Activated CD4-positive, alpha-beta memory T cell treated with anti-CD3 and anti-CD28 coated beads, Interleukin-2, amount 10 ng/mL, durations not matched to agents 7 days and 5 days (primary cell): ENCODE measurements at places on chromosomes 3 and 15.
A peak's percentile ranks its signal among the peaks of the same experiment; 100 is the strongest.

- DNase-seq: no peak
Observed at GRCh38 chr3:189978753-189979152, 141.9 kb downstream of the P3H2 start.

GRCh38 chr3:13066834-13067233 is 6.4 kb downstream of the IQSEC1 start:
- no peak for DNase-seq

- DNase-seq: no peak
Observed at GRCh38 chr3:130779486-130779885, 32.9 kb upstream of the PIK3R4 start.

GRCh38 chr3:159832024-159832423 is 156.6 kb upstream of the IL12A start:
- DNase-seq: no peak

- no peak for DNase-seq
Observed at GRCh38 chr15:58987036-58987435, 427 bp upstream of the RNF111 start.

DNA sequence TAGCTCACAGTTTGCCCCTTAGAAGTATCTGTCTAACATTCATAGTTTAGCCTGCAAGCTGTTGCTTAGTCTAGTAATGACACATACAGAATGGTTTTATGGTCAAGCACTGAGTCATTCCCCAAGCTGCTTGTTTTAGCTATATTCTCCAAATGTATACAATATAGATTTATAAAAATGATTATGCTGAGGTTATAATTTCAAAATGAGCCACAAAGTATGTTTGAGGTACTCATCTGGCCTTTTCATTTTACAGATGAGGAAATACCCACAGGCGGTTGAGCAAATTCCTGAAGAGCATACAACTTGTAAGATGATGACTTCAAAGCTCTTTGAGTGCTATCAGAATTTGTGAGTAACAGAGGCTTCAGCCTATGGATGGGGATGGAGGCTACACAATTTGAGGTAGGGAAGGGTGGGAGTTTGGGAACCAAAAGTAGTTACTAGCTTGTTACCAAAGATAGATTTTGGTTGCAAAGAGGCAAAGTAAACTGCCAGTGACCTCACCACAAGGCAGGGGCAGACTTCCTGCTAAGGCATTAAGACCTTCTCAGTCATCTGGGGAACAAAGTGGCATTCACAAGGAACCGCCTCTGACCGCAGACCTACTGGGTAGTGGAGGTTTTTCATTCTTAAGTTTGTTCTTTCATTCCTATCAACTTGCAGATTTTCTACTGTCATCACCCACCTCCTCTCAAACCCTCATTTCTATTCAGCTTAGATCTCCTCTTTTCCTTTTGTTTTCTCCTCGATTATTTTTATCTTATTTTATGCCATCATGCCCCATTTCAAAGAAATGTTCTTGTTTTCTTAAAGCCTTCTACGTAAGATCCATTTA is 257.2 kb upstream of the NECTIN3 start:
- DNase-seq: peak; percentile 78

GRCh38 chr15:60381148-60381788 is 16.5 kb downstream of the ANXA2 start:
- DNase-seq: no peak

- DNase-seq: no peak
Observed at GRCh38 chr15:43463507-43463906, 29.4 kb downstream of the TP53BP1 start.

DNA sequence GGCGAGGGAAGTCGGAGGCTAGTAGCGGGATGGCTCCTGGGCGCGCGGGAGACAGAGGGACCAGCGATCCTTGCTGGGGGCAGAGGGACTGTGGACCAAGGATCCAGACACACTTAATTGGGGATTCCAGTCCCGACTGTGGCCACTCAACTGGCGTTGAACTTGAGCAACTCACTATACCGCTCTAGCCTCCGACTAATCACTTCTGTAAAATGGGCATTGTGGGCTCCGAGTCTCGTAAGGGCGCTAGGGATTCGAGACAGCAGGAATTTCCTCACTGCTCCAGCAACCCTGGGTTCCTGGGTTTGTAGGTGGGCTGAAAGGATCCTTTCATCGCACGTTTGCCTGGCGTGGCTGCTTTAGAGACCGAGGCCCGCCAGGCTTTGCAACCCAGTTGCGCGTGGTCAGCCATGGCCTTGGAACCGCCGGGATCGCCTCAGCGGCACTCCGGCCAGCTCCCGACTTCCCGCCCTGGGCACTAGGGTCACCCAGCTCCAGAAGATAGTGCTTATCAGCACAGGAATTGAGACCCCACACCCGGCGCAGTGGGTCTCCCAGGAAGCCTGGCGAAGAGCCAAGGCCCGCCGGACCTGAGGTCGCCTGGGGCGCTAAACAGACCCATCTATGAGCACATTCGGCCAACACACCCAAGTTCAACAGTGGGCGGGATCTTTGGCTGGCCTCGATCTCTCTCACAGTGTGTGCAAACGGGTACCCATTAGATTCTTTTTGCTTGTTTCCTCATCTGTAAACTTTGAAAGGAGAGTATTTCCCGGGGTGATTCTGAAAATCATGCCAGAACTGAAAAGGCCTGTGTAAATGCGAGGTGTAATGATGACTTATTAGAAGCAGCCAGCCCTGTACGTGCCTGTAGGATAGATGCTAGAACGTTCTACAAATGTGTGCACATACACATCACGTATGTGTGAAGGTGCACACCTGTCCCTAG is 9.9 kb downstream of the FOXL2 start:
- no peak for DNase-seq

- no peak for DNase-seq
Observed at GRCh38 chr15:96220657-96221056, 109.8 kb upstream of the NR2F2 start.

GRCh38 chr3:112132554-112132953 is 494 bp downstream of the GCSAM start:
- no peak for DNase-seq

- no peak for DNase-seq
Observed at GRCh38 chr3:171986176-171986575, 53.2 kb upstream of the FNDC3B start.

- peak; percentile 37 for DNase-seq
Observed at GRCh38 chr3:49724586-49724985, 835 bp upstream of the GMPPB start.

- DNase-seq: no peak
Observed at GRCh38 chr15:43190178-43190577, 5.0 kb downstream of the CCNDBP1 start.

GRCh38 chr3:189720736-189721417 is 89.7 kb downstream of the TP63 start:
- no peak for DNase-seq

- DNase-seq: no peak
Observed at GRCh38 chr3:65905771-65906170, 132.9 kb downstream of the MAGI1 start.

DNA sequence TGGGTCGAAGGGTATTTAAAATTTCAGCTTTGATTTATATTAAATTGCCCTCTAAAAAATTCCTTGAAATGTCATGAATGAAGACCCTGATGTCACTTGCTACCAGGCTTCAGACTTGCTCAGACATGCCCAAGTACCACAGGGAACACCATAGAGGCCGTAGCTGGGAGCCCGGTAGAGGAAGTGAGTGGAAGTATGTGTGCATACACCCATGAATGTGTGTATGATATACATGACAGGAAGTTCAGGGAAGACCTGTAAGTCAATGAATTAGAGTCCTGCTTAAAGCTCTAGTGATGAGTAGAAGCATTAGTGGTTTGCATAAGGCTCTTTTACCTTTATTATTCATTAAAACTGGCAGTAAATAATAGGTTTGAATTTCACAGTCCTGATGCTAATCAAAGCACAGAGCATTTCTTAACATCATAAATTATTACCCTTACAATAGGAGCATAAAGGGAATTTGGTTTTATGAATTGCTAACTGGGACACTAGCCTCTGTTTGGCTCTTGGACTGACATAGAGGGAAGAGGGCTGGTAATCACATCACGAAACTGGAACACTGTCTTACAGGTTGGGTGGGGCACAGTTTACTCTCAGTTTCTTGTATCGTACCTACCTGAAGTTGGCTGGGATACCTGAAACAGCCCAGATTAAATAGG is 144.4 kb downstream of the CHST2 start:
- no peak for DNase-seq

- no peak for DNase-seq
Observed at GRCh38 chr3:45785605-45786150, 10.7 kb downstream of the SLC6A20 start.

GRCh38 chr3:44734646-44735168 is 5.3 kb downstream of the ZNF501 start:
- no peak for DNase-seq

- DNase-seq: no peak
Observed at GRCh38 chr3:122464659-122465058, 48.8 kb upstream of the WDR5B start.

- no peak for DNase-seq
Observed at GRCh38 chr3:184514171-184514490, 47.5 kb upstream of the EPHB3 start.

GRCh38 chr3:135736740-135737139 is 228.8 kb upstream of the PPP2R3A start:
- DNase-seq: no peak
